CD4-positive, alpha-beta memory T cell (primary cell): ENCODE measurements at places on chromosomes 13 and 19.
A peak's percentile ranks its signal among the peaks of the same experiment; 100 is the strongest.

DNA sequence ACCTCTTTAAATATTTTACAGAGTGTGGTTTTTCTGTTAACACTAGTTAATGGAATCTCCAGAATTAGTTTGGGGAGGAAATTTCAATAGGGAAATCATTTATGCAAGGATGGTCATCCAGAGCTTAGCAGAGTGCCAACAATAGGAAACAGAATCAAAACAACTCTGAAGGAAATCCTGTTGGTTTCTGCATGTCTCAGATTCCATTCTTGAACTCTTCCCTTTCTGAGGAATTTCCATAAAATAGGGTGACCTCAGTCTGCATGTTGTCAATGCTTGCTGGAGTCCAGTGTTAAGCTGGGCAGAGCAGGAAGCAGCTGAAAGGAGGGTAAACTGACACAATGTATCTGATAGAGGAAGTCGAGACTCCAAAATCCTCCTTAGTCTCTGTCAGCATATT, 16.9 kb downstream of the CBY2 start:
- DNase-seq, result no peak
- no peaks in the 10 kb centered on the region for H3K4me1 ChIP-seq
- H3K36me3 ChIP-seq, result no peaks in the 10 kb centered on the region
- no peaks in the 10 kb centered on the region for H3K27me3 ChIP-seq
- H3K4me3 ChIP-seq, result no peak overlapping the region
- no peak overlapping the region for H3K27ac ChIP-seq

- no peak for DNase-seq
- no peaks in the 10 kb centered on the region for H3K4me1 ChIP-seq
- H3K4me3 ChIP-seq, result no peak overlapping the region
- no peaks in the 10 kb centered on the region for H3K36me3 ChIP-seq
Measured at GRCh38 chr19:19687090-19687489, 18.5 kb downstream of the ZNF101 start.

DNA sequence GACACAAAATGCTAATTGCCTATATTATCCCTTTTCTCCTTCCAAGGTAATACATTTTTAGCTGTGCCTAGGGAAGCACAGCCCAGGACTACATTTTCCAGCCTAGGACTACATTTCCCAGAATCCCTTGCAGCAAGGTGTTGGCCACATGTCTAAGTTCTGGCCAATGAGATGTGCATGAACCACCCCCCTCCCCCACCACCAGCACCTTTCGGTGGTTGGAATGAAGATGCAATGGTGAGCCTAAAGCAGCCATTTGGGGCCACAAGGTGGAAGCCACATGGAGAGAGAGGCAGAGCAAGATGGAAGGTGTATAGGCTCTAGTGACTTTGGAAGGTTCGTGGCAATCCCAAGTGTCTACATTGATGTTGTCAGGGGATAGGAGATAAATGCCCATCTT, 16.2 kb downstream of the UNC13A start:
- DNase-seq, result no peak
- H3K4me1 ChIP-seq, result no peaks in the 10 kb centered on the region
- H3K36me3 ChIP-seq, result no peaks in the 10 kb centered on the region
- H3K27ac ChIP-seq, result no peak overlapping the region
- H3K4me3 ChIP-seq, result no peak overlapping the region
- no peaks in the 10 kb centered on the region for H3K27me3 ChIP-seq

DNA sequence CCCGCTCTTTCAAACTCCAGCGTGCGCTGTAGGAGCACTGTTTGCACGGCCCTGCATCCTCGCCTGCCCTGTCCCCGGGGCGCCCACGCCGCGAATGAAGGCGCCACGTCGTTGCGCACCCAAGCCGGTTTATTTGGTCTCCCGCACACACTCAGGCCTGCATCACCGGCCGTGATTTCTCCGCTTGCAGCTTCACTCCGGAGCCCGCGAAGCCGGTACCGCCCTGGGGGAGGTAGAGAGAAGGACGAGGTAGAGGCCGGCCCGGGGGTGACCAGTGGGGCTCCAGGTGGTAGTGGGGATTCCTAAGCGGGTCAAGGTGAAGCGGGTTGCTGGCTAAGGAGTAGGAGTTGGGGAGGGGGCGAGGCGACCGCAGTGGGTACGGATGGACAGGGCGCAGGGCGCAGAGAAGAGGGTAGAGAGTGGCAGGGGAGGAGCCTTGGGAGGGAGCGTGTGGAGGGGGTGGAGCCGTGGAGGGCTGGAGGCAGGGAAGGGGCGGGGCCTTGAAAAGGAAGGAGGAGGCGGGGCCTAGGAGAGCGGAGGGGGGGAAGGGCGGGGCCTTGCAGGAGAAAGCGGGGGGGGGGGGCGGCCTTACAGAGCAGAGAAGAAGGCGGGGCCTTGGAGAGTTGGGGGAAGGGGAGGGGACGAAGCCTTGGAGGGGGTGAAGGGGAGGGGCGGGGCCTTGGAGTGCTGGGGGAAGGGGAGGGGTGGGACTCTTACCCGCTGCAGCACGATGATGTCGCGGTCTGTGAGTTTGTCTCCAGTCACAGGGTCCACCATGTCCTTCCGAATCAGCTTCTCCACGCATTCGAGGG, 24.6 kb downstream of the NOSIP start:
- no peaks in the 10 kb centered on the region for H3K27me3 ChIP-seq
- peaks cover 97% of the 10 kb centered on the region for H3K4me1 ChIP-seq
- H3K4me3 ChIP-seq, result peak overlapping the region; percentile 19
- peak; percentile 86 for DNase-seq

GRCh38 chr13:24203811-24204210, 43.3 kb downstream of the SPATA13 start:
- H3K27ac ChIP-seq, result no peak overlapping the region
- no peaks in the 10 kb centered on the region for H3K27me3 ChIP-seq
- no peaks in the 10 kb centered on the region for H3K36me3 ChIP-seq
- H3K4me1 ChIP-seq, result peaks cover 7% of the 10 kb centered on the region
- no peak overlapping the region for H3K4me3 ChIP-seq
- DNase-seq, result no peak

DNA sequence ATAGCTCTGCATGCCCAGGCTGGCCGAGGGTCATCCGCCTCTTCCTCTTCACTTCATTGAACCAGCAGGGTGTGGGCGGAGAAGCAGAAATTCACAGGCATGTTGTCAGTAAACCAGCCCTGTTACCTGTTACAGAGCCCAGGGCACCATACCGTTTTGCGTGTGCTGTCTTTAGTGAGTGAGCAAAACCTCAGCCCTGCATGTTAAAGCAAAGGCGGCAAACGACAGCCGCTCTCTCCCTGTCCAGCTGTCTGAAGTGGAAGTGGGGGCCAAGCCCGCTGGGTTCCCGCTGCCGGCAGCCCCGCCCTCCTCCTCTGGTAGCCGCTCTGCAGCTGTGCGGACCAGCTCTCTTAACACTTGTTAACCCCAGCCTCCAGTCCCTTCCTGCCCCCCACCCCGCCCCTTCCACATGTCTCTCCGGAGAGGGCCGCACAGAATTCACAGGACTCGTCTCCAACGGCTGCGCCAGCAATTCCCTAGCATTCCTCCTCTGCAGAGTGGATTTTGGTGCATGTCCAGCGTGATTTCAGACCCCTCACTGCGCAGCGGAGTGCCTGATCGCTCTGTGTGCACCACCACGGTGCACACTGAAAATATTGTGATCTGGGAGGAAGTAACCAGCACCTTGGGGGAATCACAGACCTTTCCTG, 12.7 kb downstream of the KLHL26 start:
- no peak for DNase-seq

DNA sequence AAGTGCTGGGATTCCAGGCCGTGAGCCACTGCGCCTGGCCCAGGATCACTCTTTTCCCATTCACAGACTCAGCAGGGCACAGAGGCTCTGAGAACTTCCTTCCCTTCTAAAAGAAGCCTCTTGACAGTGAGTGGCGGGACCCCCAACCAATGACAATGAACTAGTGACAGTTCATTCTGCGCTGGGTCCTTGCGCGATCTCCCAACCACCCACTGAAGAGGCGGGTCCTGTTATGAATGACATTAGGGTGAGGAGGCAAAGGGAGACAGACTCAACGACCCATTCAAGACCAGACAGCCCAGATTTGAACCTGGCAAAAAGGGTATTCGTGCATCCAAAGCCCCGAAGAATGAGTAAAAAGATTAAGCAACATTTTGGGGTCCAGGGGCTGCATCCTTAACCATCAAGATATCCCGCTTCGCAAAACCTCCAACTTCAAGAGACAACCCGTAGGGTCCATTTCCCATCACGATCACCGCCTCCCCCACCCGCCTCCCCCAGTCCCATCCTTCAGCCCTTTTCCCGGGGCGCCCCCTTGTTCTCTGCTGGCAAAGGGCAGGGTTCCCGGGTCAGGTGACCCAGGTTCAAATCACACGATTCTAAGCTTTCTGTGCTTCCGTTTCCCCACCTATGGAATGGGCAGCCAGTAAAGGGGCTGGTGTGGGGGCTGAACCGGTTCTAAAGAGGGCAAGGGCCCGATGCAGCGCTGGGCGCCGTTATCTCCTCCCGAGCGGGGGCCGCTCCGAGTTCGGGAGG, 719 bp downstream of the SUGP2 start:
- H3K27ac ChIP-seq, result peak overlapping the region; percentile 82
- peaks cover 10% of the 10 kb centered on the region for H3K36me3 ChIP-seq
- DNase-seq, result peak; percentile 44
- no peaks in the 10 kb centered on the region for H3K27me3 ChIP-seq
- H3K4me1 ChIP-seq, result peaks cover 23% of the 10 kb centered on the region
- H3K4me3 ChIP-seq, result peak overlapping the region; percentile 81

- H3K27me3 ChIP-seq, result no peaks in the 10 kb centered on the region
- H3K27ac ChIP-seq, result peak overlapping the region; percentile 75
- peak; percentile 95 for DNase-seq
- peak overlapping the region; percentile 77 for H3K4me3 ChIP-seq
Measured at GRCh38 chr19:3035542-3036118, 6.5 kb upstream of the TLE2 start.

DNA sequence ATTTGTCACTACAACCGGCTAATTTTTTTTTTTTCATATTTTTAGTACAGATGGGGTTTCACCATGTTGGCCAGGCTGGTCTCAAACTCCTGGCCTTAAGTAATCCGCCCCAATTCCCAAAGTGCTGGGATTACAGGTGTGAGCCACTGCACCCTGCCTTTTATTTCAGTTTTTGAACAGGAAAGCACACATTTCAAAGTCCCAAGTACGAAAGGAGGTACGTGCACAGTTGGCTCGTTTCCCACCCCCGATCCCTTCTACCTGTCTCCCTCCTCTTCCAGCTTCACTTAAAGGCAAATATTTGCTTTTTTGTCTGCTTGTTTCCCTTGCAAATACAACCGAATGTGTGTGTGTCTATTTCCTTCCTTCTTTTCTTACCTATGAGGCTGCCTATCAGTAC, 30.5 kb downstream of the ZIC5 start:
- H3K36me3 ChIP-seq, result no peaks in the 10 kb centered on the region
- no peak overlapping the region for H3K27ac ChIP-seq
- no peak for DNase-seq
- H3K4me1 ChIP-seq, result no peaks in the 10 kb centered on the region

- no peak for DNase-seq
- no peaks in the 10 kb centered on the region for H3K27me3 ChIP-seq
- peaks cover 52% of the 10 kb centered on the region for H3K4me1 ChIP-seq
- H3K27ac ChIP-seq, result no peak overlapping the region
- H3K4me3 ChIP-seq, result no peak overlapping the region
Measured at GRCh38 chr13:108407495-108407894, 138.0 kb downstream of the TNFSF13B start.

DNA sequence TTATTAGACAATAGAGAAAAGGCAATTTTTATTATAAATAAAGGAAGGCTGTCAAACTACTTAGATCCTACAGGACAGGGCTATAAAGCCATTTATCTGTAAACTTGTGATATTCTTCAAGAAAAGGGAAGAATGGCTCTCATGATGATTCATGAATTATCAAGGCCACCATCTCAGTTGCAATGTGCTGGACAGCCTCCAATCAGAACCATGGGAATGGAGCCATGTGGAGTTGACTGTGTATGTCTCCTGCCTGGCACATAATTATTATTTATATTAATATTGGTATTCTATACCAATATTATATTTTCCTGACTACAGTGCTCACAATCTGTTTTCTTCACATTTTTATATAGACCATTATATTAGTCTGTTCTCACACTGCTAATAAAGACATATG, 560.5 kb upstream of the MIR17HG start:
- H3K27ac ChIP-seq, result no peak overlapping the region
- H3K4me1 ChIP-seq, result no peaks in the 10 kb centered on the region
- no peak for DNase-seq
- H3K36me3 ChIP-seq, result no peaks in the 10 kb centered on the region
- no peak overlapping the region for H3K4me3 ChIP-seq

GRCh38 chr13:50521831-50522149, 321.7 kb downstream of the DLEU7 start:
- no peak overlapping the region for H3K27ac ChIP-seq
- no peak overlapping the region for H3K4me3 ChIP-seq
- no peak for DNase-seq
- H3K4me1 ChIP-seq, result peaks cover 12% of the 10 kb centered on the region
